ENCODE measurements at places on chromosomes 6 and 20. TPM values are rescaled to one million over a fixed set of nuclear protein-coding genes. Genes with fewer than 3 reads are reported as not detected.

GRCh38 chr6:43868467-43868866 lies 98.5 kb downstream of the VEGFA start:
- DNase-seq = no peak

DNA sequence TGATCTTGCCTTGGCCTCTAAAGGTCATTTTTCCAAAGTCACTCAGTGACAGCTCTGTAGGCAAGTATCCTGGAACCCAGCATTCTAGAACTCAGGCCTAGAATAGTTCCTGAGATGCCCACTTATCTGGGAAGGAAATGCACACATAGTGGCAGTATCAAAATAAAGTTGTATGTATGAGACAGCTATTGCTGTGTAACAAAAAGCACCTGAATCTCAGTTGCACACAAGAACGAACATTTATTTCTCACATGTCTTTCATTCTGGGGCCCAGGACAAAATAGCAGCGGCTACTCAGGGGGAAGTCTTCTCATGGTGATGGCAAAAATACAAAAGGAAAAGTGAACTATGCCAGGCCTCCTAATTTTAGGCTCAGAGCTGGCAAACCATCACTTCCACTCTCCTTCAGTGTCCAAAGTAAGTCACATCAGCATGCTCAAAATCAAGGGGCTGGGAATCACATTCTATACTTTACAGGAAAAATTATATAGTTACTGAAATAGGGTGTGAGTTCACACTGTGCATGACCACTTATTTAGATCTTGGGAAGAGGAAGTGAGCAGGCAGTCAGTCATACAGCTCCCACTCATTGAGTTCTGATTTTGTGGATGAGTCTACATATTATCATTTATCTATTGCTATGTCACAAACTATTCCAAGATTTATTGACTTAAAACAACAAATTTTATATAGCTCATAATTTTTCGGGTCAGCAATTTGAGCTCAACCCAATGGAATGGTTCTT lies 133.7 kb upstream of the RIN2 start:
- DNase-seq = no peak

The LY6G6C gene
- total RNA-seq = 20.4 TPM

- no peak for DNase-seq
Measured at GRCh38 chr6:170092826-170093225, 198.1 kb downstream of the DLL1 start.

DNA sequence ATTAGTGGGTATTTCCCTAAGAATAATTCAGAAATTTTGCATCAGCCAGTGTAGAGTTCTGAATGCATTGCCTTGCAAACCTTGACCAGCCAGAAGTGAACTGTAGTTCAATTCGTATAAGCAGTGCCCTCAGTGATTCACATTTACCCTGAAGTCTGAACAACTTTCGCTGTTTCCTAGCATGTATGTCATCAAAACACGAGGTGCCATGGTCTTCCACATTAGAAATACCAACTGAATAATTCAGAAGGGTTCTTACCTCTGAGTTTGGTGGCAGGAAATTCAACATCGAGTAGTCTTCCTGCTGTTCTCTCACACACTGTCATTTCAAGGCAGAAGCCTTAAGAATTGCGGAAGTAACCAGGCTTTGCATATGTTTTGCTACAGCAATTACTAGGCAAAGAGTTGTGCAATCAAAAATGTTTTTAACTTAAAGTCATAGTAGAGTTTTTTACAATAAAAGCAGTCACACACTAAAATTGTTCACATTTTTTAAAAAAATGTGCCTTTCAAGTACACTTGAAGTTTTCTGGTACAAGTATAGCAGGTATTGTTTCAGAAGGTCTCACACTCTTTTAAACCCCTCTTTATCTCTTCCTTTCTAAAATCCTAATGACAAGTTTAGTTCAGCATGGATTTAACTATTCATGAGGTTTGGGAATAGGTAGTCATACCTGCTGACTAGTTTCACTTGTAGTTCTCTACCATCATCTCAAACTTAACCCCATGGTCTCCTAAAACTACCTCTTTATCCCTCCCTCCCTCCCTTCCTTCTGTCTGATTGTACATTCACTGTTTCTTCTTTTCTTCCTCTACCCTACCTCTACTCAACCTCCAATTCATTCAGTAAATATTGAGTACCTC lies 118.3 kb downstream of the STXBP5 start:
- DNase-seq = peak; percentile 52

GRCh38 chr20:35650632-35651031 lies 14.1 kb downstream of the CPNE1 start:
- no peak for DNase-seq

The MROH8 gene
- 1.7 TPM for total RNA-seq

GRCh38 chr6:110325197-110325596 lies 33.0 kb downstream of the METTL24 start:
- DNase-seq = peak; percentile 26

GRCh38 chr6:158773581-158774449 lies 45.4 kb downstream of the EZR start:
- no peak for DNase-seq

DNA sequence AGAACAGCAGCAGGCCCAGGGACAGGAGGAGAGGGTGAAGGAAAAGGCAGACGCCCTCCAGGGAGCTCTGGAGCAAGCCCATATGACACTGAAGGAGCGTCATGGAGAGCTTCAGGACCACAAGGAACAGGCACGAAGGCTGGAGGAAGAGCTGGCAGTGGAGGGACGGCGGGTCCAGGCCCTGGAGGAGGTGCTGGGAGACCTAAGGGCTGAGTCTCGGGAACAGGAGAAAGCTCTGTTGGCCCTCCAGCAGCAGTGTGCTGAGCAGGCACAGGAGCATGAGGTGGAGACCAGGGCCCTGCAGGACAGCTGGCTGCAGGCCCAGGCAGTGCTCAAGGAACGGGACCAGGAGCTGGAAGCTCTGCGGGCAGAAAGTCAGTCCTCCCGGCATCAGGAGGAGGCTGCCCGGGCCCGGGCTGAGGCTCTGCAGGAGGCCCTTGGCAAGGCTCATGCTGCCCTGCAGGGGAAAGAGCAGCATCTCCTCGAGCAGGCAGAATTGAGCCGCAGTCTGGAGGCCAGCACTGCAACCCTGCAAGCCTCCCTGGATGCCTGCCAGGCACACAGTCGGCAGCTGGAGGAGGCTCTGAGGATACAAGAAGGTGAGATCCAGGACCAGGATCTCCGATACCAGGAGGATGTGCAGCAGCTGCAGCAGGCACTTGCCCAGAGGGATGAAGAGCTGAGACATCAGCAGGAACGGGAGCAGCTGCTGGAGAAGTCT lies 25.5 kb downstream of the C20orf173 start:
- DNase-seq = no peak

DNA sequence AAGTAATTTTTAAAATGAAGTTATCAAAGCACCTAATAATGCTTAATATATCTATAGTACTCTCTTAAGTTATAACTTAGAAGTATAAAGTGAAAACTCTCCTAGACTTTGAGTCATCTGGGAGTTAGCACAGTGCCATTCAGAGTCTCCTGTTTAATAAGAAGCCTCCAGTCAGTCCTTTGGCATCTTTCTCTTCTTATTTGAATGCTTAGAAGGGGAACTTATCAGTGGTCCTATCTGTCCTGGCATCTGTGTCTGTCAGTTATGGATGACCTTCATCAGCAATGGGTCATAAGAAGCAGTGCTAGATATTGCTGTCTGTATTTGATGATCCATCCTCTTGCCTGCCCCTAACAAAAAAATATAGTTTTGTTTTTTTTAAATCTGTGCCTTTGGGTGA lies 15.2 kb downstream of the TMEM200A start:
- no peak for DNase-seq

The PHACTR1 gene
- 12.7 TPM for total RNA-seq

GRCh38 chr6:165745492-165745891 lies 82.5 kb upstream of the PDE10A start:
- DNase-seq = no peak

DNA sequence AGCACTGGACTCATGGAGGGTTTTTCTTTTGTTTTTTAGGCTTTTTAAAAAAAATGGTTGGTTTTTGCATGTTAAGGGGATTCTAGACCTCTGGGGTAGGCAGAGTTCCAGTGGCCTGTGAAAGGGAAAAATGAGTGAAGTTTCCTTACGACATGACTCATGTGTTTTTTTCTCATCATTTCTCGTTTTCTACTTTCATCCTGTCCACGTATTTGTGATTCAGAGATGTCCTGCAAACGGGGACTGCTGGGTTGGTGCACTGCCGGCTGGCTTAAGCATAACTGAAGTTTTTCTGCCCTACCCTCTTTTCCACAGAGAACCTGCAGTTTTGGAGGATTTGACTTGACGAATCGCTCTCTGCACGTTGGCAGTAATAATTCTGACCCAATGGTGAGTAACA lies 182.3 kb downstream of the SASH1 start:
- DNase-seq = no peak

The KCNK16 gene
- not detected for total RNA-seq

Measured in skin of body (tissue), 3 donors.